NCI-H446 (cell line): ENCODE measurements at places on chromosomes 6 and 20.

DNA sequence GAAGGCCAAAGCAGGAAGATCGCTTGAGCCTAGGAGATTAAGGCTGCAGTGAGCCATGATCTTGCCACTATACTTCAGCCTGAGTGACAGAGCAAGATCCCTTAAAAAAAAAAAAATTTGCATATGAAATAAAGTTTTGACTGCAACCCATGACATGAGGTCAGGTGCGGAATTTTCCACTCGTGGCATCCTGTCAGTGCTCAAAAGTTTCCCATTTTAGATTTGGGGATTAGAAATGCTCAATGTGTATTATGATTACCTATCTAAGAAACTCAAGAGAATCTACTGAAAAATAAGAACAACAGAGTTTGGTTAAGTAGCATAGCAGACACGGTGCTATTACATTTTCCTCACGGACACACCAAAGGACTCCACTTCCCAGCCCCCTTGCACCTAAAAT lies 11.7 kb downstream of the SLC23A2 start:
- no peak for DNase-seq

GRCh38 chr6:140376209-140376608 lies 1001.8 kb upstream of the CITED2 start:
- DNase-seq: no peak

DNA sequence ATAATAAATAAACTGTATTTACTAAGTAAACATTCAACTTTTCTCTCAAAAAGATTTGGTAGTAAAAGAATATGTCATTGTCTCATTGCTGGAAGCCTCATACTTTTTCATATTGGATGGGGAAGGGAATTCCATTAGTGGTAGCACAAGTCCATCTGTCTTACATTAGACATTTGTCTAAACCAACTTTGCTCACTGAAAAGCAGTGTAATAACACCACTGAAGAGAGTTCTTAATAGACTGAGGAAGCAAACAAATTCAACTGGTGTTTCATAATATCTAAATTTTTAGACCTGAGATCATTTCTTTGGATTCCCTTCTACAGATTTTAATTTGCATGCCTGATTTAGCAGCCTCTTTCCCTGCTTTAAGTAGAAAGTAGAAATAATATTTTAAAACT lies 62.7 kb downstream of the PLCB1 start:
- no peak for DNase-seq

DNA sequence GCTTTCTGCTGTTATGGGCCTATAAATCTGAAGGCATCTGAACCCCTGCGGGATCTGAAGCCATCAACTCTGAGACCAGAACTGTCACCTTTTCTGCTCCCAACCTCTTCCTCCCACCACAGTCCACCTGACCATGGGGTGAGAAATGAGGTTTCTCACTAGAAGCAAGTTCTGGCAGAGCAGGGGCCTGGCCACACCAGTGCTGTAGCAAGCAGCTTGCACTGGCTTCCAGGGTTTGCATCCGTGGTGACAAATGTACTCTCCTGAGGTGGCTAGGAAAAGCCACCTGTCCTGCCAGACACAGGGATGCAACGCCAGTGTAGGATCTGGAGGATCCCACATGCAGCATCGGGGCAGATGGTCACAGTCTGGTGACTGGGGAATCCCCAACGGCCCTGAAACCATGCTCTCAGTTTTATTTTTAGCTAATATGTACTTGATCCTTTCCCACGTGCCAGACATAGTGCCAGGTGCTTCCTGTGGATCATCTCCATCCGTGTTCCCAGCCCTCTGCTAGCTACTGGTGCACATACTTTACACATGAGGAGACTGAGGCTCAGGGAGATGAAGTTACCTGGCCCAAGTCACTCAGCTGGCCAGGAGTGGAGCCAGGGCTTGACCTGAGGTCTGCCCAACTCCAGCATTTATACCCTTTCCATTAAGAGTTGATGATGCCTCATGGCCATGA lies 122.1 kb upstream of the SPACA1 start:
- no peak for DNase-seq

GRCh38 chr6:16921399-16922110 lies 160.3 kb upstream of the ATXN1 start:
- no peak for DNase-seq

DNA sequence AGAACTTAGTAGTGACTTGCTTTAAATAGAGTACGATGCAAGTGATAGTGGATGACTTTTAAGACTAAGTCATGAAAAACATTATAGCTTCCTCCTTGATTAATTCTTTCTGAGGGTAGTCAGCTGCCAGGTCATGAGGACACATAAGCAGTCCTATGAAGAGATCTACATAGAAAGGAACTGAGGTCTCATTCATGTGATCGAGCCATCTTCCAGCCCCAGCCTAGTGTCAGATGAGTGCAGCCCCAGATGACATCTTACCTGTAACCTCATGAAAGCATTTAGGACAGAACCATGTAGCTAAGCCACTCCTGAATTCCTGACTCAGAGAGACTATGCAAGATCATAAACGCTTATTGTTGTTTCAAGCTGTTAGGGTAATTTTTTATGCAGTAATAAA lies 67.7 kb downstream of the AK9 start:
- DNase-seq: no peak

- no peak for DNase-seq
Observed at GRCh38 chr20:48038713-48039112, 253.4 kb upstream of the SULF2 start.

DNA sequence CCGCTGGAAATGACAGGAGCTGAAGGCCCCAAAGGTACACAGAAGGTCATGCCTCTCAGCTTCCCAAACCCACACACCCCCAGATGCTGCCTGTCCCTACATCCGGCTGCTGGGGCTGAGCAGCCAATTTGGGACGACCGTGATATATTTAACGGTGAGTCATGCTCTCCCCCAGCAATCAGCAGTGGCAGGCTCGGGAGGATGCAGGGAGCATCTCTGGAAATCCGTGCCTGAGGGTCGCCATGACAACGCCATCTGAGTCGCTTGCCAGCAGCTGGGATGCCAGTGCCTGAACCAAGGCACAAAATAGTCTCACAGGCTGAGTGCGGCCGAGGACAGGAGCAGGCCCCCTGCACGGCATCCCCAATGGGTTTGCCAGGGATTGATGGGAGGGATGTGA lies 57.9 kb downstream of the KCNB1 start:
- peak; percentile 57 for DNase-seq

- no peak for DNase-seq
Observed at GRCh38 chr6:158560836-158561320, 987 bp downstream of the TMEM181 start.

- DNase-seq: no peak
Observed at GRCh38 chr6:15927531-15928225, 201.2 kb upstream of the MYLIP start.

DNA sequence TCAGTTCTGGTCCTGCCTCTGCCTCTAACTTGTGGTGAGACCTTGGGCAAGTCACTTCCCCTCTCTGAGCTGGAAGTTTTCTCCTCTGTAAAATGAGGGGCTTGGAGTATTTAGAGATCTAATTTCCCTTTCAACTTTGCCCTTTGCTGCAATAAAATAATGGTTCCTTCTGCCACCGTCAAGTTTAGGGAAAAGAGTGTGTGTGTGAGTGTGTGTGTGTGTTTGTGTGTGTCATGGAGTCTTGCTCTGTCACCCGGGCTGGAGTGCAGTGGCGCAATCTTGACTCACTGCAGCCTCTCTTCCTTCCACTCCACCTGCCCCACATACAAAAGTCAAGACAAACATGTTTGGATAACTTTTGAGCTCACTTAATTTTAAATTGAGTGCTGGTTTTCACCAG lies 39.2 kb upstream of the PIM1 start:
- no peak for DNase-seq

DNA sequence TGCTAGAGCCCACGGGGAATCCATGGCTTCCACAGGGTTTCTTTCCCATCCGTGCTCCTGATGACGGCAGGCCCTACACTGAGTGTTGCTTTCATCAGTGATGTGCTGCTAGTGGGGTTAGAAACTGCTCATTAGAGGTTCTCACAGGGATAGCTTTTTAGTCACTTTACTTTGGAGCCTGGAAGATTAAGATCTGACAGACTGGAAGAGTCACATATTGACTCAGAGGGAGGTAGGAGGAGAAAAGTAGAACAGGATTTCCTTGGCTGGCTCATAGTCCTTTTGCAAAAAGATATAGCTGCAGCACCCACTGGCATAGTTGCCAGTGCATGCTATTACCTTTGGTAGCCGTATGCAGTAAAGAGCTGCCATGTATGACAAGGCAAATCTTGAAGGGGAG lies 890.3 kb downstream of the C6orf118 start:
- no peak for DNase-seq

- no peak for DNase-seq
Observed at GRCh38 chr20:19924255-19924654, 92.9 kb upstream of the NAA20 start.
